Stimulated activated naive CD4-positive, alpha-beta T cell (primary cell): ENCODE measurements at places on chromosomes 4 and X.

DNA sequence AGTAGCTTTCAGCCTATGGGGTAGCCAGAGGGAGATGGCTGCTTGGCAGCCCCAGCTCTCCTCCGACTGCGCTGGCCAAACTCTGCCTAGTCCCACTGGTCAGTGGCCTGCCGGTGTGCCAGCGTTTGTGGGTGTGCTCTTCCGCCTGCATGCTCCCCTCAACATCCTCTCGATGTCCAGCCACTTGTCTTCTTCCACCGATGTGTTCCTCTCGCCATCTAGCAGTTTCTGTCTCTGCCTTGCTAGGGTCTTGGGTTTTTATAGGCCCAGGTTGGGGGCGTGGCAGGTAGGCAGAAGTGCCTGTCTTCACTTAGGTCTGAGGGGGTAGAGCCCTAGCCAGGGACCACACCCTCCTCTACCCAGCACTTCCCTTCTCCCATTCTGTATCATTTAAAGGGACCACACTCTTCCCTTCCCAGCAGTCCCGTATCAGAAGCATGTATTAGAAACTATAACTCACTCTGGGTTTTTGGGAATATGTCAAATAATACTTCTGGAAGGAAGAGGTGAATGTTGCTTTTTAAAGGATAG is 124.4 kb downstream of the KDM6A start:
- DNase-seq, result no peak

DNA sequence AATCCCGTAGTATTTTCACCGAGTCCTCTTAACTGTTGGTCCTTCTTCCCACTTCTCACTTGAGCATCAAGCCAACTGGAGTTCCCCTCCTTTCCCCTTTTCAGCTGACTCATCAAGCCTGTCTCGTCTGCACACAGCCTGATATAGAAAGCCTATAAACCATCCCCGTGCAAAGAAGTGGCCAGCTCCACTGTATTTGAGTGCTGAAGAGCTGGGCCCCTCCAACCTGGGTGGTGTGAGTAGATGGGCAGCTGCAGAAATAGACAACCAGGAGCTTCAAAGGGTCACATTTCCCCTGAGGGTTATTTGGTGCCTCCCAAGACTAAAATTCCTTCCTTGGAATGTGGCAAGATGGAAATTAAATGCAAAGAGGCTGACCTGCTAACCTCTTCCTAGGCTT is 199.7 kb downstream of the HS6ST2 start:
- no peak for DNase-seq

DNA sequence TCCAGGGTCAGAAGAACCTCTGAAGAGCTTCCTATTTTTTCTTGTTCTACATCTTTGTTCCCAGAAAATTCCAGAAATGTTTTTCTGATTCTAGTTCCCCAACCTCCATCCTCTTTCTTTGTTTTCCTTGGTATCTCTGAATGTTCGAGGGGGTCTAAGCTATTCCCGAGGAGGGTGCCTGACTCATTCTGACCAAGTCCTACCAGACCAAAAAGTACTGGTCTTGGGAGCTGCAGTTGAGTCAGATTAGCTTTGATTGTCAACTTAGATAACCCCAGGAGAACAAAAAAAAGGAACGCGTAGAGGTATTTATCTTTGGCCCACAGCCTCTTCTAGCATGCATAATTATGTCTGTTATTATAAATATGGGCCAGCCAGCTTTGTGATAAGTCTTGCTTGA is 12.1 kb upstream of the TENM3 start:
- DNase-seq, result no peak

DNA sequence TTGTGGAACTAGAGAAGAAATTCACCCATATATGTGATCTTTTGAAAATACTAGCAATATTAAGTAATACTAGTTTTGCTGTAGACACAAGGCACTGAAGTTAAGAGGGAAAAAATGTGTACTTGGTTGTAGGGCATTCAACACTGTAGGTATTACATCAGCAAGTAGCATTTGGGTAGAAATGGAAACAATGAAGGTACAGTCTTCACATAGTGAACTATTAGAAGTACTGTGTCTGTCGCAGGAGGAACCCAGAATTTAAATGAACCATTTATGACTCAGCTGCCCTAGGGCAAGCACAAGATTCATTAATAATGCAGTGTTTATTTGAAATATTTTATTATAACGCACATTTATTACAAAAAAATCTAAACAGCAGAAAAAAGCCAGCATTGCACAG is 572.7 kb upstream of the TENM3 start:
- no peak for DNase-seq

GRCh38 chr4:154457471-154457870 is 34.1 kb downstream of the DCHS2 start:
- DNase-seq, result no peak

DNA sequence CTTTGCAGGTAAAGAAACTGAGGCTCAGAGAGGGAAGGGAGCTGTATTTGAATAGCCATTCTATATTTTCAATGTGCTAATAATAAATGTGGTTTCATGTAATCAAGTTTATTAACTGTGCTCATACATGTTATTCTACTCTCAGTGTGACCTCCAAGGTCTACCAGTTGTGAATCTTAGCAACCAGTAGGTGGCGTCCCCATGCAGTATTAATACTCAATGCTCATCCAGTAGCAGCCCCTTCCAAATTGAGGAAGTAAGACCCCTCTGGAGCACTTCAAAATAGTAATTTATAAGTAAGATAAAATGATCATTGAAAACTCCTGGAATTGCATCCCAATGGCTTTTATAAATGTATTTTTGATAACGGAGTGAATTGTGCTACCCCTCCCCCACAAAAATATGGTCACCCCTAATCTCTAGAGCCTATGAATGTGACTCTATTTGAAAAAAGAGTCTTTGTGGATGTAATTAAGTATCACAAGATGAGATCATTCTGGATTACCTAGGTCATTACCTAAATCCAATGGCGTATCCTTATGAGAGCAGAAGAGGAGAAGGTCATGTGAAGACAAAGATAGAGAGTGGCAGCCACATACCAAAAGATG is 20.4 kb upstream of the SEPSECS start:
- peak; percentile 15 for DNase-seq

DNA sequence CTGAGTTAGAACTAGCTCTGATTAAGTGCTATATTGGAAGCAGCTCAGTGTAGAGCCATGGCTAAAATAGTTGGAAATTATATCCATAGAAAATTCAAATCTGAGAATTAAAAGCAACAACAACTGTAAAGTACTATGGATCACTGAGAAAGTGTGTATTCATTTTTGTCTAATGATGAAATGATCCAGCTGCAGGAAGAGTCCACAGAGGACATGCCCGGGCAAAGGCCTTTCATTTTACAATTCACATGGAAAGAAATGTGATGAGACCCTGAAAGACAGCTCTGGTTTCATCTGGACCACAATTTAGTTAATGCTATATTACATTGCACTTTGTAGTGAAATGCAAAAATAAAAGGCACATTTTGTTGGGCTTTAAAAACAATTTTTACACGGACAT is 196.8 kb upstream of the FAT1 start:
- no peak for DNase-seq

GRCh38 chrX:133546441-133546840 is 131.2 kb upstream of the GPC4 start:
- DNase-seq, result no peak

DNA sequence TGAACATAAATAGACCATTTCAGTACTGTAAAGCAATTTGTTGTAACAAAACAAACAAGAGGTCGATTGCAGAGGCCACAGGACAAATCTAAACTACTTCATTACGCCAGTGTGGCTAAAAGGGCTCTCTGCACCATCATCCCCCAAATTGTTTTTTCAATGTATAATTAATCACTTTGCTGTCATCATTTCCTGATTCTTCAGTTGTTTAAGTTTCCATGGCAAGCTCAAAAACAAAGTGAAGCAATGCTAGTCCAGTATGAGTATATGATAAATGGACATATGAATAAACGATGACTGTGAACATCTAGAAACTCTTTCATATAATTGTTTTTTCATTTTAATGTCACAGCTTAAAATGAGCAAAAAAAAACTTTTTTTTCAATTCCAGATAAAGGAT is 235.4 kb upstream of the FGF13 start:
- no peak for DNase-seq

DNA sequence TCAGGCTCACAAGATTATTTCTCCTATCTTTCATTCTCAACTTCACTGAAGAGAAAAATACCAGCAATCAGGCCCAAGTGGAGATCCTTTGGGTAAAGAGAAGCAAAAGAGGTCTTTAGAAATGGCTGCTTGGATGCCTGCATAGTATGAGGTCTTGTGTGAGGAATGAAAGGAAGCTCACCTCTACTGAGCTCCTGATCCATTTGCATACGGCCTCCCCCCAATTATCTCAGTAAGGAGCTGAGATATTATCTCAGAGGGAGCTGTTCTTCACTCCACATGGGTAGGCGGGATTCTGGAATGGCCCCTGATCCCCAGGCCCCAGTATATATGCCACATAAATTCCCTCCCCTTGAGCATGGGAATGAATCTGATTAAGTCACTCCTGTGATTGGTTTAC is 75.8 kb downstream of the EVC2 start:
- no peak for DNase-seq

- DNase-seq, result no peak
These were observed 67.0 kb downstream of the UCHL1 start for GRCh38 chr4:41323706-41324105.

- DNase-seq, result no peak
These were observed 20.0 kb upstream of the CAMK2D start for GRCh38 chr4:113781439-113782040.

GRCh38 chrX:136250191-136251040 is 784 bp downstream of the MAP7D3 start:
- no peak for DNase-seq
